ENCODE measurements at places on chromosomes 16 and 17.

DNA sequence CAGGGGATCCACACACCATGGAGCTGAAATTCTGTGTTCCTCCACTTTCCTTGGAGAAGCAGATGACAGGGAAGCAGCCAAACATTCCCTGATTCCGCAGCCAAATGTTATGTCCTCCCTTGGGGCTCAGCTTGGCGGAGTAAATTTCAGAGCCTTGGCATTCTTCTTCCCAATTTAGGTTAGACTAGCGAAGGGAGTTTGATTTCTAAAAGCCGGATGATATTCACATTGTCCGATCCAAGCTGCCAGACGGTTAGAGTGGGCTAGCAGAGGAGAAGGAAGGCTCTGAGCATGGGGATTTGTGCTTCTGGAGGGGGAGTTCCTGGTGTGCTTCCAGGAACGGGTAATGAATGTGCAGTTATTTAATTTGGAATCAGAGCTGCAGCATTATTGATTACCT lies 380.4 kb upstream of the EEF2KMT start:
- DNase-seq: no peak

GRCh38 chr17:30520436-30520835 lies 43.2 kb downstream of the GOSR1 start:
- no peak for DNase-seq

DNA sequence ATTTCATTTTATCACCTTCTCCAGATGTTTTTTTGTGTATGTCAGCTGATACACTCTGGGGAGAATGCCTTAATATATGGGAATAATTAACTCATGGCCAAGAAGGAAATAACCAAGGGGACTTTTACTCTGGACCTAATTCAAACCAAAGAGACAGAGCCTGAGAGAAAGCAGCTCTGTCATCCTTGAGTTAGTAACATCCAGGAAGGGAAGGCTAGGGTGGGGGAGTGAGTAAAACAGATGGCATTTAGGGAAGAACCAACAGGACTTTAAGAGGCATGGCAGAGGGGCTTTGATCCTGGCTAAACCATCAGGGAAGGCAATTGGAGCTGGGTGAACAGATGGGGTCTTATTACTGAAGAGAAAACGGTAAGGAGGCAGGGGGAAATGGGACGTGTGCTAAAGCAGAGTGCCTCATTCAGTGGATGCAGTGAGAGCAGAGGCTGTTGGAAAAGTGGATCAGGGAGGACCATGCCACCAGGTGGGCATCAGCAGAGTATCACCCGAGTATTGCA lies 2.5 kb upstream of the SMPD3 start:
- DNase-seq: no peak

- no peak for DNase-seq
Measured at GRCh38 chr17:8679126-8679525, 48.6 kb upstream of the MYH10 start.

- DNase-seq: no peak
Measured at GRCh38 chr17:27520491-27521185, 64.4 kb downstream of the KSR1 start.

- peak; percentile 33 for DNase-seq
Measured at GRCh38 chr17:81153340-81153803, 11.9 kb upstream of the PVALEF start.

DNA sequence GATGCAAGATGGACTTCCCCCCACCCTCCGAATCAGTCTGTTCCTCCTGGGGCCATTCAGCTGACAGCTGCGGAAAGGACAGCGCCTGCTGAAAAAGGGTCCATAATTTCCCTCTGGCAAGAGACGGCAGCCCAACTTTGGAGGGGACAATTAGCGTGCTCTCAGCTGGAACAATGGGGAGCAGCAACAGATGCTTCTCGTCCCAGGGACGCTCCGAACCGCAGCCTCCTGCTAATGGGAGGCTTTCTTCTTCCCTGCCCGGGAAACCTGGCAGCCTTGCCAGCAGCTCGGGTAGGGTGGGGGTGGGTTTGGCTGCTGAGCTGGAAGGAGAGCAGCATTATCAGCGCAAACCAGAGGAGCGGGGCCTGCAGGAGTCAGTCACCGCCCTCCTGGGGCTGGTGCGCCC lies 500.0 kb upstream of the SALL1 start:
- no peak for DNase-seq

All from CD4-positive, alpha-beta T cell treated with Interleukin-1 beta for 1 hour (primary cell).